ENCODE measurements at places on chromosomes 3 and 15.
A peak's percentile ranks its signal among the peaks of the same experiment; 100 is the strongest.

DNA sequence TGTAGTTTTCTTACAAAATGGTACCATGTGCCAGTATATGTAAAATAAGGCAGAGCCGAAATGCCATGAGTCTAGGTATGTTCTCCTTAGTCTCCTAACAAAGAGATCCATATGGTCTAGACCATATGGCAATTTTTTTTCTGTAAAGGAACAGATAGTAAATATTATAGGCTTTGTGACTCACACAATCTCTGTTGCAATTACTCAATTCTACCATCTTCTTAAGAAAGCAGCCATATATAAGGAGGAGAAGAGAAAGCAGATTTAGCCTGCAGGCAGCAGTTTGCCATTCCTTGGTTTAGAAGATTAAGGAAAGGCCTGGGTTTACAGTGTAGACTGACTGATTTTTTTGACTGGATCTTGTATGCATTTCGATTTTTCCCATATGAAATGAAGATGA, 16.3 kb upstream of the BBX start:
- DNase-seq: no peak

GRCh38 chr3:70805061-70805889, 492.8 kb upstream of the MDFIC2 start:
- no peak for DNase-seq

DNA sequence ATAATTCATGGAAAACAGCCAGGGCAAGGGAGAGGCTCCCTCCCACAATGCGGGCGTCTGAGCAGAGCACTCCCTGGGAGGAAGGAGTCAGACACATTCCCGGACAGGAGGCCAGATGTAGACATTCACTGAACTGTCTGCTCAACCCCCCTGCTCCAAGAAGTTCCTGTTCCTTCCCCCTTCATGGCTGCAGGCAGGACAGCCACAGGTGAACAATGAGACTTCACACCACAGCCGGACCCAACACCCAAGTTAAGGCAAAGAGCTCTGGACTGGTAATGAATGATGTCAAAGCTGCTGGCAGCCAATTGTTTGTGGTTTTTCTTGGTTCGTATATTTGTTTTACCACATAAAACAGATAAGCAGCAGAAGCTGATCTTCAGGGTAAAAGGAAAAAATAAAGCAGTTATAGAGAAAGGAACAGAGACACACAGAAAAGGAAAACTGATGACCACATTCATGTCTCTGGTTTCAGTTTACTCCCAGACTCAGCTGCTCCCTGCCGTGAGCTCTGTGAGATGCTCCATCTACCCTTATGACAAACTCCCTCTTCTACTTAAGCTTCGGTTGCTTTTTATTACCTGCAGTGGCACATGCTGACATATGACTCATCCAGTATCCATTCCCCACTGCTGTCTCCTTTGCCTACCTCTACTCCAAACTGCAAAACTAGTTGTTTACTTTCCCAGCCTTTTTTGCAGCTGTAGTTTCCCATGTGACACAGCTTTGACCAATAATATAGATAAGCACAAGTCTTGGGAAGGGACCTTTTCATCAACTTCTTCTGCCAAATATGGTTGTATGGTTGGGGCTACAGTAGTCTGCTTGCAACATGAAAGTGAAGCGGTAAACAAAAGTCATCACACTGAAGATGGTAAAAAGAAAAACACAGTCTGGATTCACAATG, 33.1 kb downstream of the DZIP1L start:
- DNase-seq: peak; percentile 1

GRCh38 chr15:49890689-49891088, 228.3 kb downstream of the ATP8B4 start:
- DNase-seq: no peak
